ENCODE measurements at places on chromosomes 3 and 15.

DNA sequence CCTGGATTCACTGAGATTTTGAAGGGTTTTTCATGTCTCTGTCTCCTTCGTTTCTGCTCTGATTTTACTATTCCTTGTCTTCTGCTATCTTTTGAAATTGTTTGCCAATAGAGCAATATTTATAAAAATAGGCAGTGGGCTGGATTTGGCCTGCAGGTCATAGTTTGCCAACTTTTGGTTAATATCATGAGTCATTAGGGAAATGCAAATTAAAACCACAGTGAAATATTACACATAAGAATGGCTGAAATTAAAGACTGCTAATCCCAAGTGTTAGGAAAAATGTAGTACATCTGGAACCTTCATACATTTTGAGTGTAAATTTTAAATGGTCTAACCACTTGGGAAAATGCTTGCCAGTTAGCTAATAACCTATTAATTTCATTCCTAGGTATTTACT lies 56.3 kb downstream of the ABI3BP start:
- no peak for DNase-seq

- no peak for DNase-seq
These were observed 31.0 kb downstream of the SLCO2A1 start for GRCh38 chr3:133998691-133999241.

DNA sequence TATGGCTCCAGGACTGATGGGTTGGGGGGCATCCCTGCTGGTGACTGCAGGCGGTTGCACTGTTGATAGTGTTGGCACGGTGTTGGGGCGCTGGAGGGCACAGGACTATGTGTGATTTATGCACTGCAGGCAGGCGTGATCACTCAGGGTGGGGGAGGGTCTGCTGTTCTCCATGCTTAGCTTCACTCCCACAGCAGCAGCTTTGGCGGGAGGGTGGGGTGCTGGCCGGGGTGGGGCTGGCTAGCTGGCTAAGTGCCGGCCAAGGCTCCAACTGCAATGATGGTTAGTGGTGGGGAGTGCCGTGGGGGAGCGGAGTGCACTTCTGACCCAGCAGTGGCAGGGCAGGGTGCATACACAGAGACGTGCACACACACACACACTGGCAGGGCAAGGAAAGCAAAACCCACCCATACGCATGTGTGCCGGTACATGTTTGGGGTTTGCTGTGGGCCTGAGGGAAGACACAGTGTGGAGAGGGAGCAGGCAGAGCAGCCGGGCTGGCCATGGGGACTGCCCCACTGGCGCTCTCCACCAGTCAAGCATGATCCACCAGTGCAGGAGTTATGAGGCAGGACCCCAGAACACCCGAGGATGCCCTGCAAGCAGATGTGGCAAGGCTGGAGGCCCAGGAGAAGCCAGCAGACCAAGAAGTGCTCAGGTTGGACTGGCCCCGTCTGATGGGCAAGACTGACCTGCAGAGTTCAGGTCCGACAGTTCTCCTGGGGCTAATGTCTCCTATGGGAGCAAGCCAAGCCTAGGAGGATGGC lies 16.5 kb upstream of the FGF7 start:
- DNase-seq = no peak

DNA sequence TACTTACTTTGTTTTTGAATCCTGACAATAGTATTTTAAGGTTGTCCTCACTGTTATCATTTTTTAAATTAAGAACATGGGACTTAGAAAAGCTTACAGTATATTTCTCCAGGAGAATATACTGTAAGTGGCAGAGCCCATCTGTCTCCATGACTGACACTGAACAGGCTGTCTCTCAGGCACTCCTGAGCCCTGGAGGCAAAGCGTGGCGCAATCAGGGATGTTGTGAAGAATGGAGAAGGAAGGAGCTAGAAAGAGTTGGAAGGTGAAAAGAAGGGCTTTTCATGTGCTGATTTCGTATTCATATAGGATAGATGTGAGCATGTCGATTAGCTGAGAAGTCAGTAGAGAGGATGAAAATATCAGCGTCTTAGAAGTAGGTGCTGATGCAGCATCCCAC lies 41.5 kb downstream of the FGF12 start:
- no peak for DNase-seq

DNA sequence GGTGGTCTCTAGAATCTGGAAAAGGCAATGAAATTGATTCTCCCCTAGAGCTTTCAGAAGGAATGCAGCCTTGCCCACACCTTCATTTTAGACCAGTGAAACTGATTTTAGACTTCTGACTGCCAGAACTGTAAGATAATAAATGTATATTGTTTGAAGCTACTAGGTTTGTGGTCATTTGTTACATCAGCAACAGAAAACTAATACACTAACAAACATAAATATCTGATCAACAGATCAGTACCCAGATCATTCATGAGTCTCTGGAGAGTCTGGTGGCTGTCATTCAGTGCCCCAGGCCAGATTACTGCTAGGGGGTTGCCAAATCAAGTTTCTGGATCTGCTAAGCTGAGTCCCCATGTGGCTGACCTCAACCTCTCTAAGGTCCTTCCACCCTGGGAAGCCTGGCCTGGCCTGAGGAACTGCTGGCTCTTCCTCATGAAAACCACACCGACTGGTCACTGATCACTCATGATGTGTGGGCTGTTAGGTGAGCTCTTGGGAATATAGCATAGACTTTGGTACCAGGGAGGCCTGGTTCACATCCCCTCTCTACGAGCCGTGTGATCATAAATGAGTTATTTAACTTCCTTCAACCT lies 11.1 kb upstream of the LACTB start:
- no peak for DNase-seq

GRCh38 chr15:43134157-43134635 lies 810 bp downstream of the TMEM62 start:
- DNase-seq = peak; percentile 23

Measured in KBM-7 (cell line).